H9 (cell line): ENCODE measurements at places on chromosomes 11 and 22. TPM values are rescaled to one million over a fixed set of nuclear protein-coding genes. Genes with fewer than 3 reads are reported as not detected.

GRCh38 chr11:120096369-120097191, 41.3 kb downstream of the TRIM29 start:
- DNase-seq, result peak; percentile 39

OR8A1 gene
- total RNA-seq, result not detected in 2 replicates

ADAMTS15 gene
- total RNA-seq, result 1.3 and 1.5 TPM in 2 replicates

DNA sequence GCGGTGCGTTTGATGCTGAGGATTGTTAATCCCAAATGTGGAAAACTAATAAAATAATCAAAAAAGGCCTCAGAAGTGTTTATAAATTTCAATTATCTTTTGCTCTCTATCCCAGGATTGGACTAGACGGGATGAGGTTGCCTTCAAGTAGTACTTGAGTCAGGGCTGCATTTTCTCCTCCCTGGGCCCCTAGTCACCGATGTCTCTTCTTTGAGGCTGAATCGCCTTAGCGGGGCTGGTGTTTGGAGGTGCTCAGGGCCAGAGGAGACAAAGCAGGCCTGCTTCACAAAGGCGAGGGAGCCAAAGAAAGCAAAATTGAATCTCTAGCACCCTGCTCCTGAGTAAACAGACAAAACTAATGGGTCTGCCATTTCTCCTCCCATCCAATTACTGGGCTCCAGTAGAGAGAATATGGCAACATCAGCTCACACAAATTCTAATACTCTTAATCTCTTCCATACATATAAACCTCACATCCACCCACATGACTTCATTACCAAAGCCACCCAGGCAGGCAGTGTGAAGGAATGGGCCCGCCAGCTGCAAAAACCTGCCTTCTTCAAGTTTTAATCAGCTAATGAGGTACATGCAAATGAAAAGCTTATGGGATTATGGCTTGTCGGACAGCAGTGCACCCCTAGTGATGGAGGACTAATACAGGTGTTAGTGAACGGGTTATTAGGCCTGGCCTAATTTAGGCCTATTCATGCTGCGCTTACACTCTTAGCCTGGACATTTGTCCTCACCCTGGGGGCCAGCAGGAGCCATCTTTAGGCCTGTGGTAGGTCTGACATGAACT, 52.7 kb upstream of the HTATIP2 start:
- DNase-seq, result no peak

IL17REL gene
- 0.11 and 0.20 TPM in 2 replicates for total RNA-seq

- no peak for DNase-seq
Measured at GRCh38 chr22:42792909-42793847, 63.9 kb downstream of the ARFGAP3 start.

DNA sequence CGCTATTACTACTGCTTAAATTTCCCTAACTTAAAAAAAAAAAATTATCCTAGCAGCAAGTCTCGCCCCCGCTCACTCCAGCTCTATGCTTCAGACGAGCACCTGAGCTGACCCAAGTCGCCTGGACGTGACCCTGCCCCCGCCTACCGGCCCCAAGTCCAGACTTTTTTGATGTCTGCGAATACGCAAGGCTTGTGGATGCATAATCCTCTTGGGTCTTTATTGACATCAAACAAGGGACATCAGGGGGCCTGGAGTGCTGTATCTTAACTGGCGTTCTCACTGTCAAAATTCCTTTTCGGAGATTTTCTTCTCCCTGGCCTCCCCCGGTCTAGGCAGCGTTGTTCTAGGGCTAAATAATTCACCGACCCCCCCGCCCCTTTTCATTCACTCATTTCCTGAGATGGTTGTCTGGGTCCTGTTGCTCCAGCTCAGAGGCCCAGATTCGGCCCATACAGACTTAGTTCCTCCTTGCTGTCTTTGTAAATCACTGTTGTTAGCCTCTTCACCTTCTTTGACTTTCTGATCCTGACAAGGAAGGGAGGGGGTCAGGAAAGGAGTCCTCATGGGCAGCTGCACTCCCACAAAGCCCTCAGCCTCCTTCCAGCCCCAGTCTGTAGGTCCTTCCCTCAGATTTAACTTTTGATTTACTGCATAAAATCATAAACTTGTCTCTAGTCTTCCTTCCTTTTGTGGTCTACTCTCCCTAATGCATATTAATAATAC, 601 bp upstream of the LRP4 start:
- peak; percentile 57 for DNase-seq

DNA sequence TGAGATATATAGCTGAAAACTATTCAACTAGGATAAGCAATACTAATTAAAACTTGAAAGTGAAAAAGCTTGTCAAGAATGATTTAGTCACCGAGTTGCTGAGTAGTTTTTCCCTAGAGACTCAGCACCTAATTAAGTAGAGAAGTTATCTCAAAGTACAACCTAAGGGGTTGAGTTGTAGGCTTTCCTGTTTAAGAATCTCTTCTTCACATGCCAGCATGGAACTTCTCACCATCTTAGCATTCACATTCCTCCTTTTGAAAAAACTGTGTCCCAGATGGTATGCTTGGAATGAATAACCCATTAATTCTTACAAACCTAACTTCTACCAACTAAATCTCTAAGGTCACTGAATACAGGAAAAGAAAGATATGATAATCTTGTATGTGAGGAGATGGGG, 303.3 kb upstream of the ZC3H12C start:
- no peak for DNase-seq

GRCh38 chr22:46112405-46112804, 37.9 kb upstream of the PPARA start:
- no peak for DNase-seq

GRCh38 chr11:23413057-23413456, 552.8 kb upstream of the CCDC179 start:
- DNase-seq, result no peak

GRCh38 chr11:35655856-35656255, 6.7 kb upstream of the TRIM44 start:
- no peak for DNase-seq

SHISAL1 gene
- total RNA-seq, result 2.9 and 3.0 TPM in 2 replicates

TPBGL gene
- 0.61 and 0.64 TPM in 2 replicates for total RNA-seq

GRCh38 chr11:72240461-72241290, 3.3 kb downstream of the PHOX2A start:
- DNase-seq, result no peak

- DNase-seq, result no peak
Measured at GRCh38 chr11:12216671-12217374, 106.4 kb downstream of the MICAL2 start.

CHRM1 gene
- not detected in 2 replicates for total RNA-seq

C11orf24 gene
- 46.8 and 50.5 TPM in 2 replicates for total RNA-seq
